ENCODE measurements at places on chromosomes 12 and 14. TPM values are rescaled to one million over a fixed set of nuclear protein-coding genes. Genes with fewer than 3 reads are reported as not detected.

- H3K36me3 ChIP-seq: no peaks in the 10 kb centered on the region
- H3K4me3 ChIP-seq: no peak overlapping the region
- no peak for DNase-seq
Observed at GRCh38 chr12:69425417-69425816, 44.8 kb upstream of the FRS2 start.

Gene REM2
- total RNA-seq: 0.52 TPM

DNA sequence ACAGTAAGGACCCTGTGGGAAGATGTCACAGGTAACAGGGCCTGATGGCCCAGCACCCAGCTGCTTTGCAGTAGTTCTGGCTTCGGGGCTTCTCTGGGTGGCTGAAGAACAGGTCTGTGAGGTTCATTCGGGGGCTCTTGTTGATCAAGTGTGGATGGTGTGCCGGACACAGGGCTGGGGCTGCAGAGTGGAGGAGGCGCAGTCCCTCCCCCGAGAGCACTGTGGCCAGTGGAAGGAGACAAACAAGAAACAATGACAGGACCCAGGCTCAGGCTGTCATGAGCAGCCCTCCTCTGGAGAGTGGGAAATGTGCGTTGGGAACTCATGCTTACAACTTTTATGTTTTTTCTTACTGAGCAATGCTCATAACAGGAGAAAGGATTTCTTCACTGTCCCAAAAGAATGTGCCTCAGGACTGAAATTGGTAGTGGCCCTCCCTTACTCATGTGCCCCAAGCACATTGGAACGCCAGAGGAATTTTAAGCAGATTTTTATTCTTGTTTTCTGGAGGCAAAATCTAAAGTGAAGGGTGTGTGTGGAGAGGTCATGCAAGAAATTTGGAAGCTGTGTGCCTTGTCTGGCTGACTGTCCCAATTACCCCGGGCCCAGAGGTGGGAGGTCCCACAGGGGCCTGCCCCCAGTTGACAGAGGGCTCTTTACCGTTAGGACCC lies 233.8 kb downstream of the CACNA1C start:
- no peaks in the 10 kb centered on the region for H3K4me1 ChIP-seq
- H3K27me3 ChIP-seq: peaks cover 6% of the 10 kb centered on the region
- H3K36me3 ChIP-seq: no peaks in the 10 kb centered on the region
- no peak overlapping the region for H3K4me3 ChIP-seq
- DNase-seq: no peak

Gene JKAMP
- total RNA-seq: 32.7 TPM

DNA sequence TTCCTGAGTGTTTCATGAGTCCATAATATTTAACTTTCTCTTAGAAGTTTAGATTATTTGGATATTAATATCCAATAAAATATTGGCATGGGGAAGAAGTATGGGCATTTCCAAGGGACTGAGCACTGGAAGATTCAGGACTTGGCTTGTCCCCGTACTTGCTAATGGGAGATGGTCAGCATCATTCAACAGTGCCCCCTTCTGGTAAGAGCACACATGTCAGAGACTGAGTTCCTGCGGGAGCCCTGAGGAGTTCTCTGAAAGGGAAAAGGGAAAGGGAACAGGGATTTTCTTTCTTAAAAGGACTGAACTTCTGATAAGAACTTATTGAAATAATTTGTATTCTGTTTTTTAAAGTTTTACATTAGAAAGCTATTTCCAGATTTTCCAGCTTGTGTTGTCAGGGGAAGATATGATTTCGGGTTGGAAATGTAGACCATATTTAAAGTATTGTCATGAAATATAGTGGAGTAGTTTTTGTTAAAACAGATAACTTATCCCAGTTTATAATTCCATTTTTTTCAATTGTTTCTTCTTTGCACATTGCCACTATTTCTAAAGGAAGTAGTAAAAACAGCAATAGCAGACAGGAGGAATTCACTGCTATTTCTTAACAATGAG lies 59.8 kb upstream of the C12orf71 start:
- H3K36me3 ChIP-seq: peaks cover 1% of the 10 kb centered on the region
- peaks cover 26% of the 10 kb centered on the region for H3K4me1 ChIP-seq
- H3K4me3 ChIP-seq: no peak overlapping the region
- no peaks in the 10 kb centered on the region for H3K27me3 ChIP-seq
- H3K27ac ChIP-seq: no peak overlapping the region

DNA sequence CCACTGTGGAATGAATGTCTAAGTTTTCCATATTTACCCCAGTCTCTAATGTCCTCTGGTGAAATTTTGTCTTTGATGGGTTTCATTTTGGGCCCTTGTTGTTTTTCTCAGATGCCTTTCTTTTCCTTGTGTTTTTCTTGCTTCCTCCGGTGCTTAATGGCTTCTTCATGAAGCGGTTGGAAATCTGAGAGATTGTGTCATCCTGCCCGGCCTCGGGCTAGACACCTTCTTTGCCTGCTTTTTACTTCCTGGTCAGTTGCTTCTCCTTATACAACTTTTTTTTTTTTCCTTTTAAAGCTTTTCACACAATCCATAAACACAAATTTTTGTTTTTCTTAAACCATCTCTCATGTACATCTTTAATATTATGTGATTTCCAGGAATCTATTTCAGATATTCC lies 7.1 kb downstream of the ETV6 start:
- no peak overlapping the region for H3K4me3 ChIP-seq
- H3K27me3 ChIP-seq: no peaks in the 10 kb centered on the region
- H3K36me3 ChIP-seq: peaks cover 31% of the 10 kb centered on the region

Gene CNTN1
- not detected for total RNA-seq

Gene TAS2R14
- total RNA-seq: 2.9 TPM

Gene RARG
- 59.7 TPM for total RNA-seq

Gene ALX1
- not detected for total RNA-seq

DNA sequence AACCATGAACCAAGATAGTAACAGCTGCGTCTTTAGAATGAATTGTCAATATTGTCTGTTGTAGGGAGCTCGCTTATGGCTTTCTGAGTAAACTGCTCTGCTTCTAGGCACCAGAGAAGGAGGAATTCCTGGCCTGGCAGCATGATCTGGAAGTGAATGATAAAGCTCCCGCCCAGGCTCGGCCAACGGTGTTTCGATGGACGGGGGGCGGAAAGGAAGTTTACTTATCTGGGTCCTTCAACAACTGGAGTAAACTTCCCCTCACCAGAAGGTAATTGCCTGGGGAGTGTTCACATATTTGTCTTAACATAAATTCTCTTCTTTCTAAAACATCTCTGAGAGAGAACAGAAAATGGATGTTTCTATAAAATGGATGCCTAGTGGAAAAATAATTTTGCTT lies 4.3 kb downstream of the PRKAB1 start:
- no peaks in the 10 kb centered on the region for H3K27me3 ChIP-seq
- peaks cover 59% of the 10 kb centered on the region for H3K4me1 ChIP-seq
- DNase-seq: no peak
- no peak overlapping the region for H3K4me3 ChIP-seq

Gene PRPF40B
- 11.7 TPM for total RNA-seq

DNA sequence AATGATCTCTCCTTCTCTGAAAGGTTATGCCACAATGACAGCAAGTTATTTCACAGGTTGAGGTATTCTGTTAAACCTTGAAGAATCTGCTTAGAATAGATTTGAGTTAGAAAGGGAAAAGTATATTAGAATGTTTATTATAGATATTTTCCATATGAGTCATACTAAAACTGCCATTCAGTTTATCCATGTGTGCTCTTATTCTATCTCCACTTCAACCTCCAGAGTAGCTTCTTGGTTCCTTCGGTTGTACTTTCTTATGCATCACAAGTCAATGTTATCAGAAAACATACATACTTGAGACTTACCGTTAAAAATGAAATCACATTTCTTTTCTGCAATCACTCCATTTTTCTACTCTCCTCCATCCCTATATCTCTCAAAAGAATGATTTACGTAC lies 197.7 kb downstream of the BCAT1 start:
- no peak for DNase-seq
- no peaks in the 10 kb centered on the region for H3K36me3 ChIP-seq
- no peak overlapping the region for H3K4me3 ChIP-seq
- H3K27ac ChIP-seq: no peak overlapping the region
- H3K27me3 ChIP-seq: no peaks in the 10 kb centered on the region

Gene RIPK3
- total RNA-seq: 37.5 TPM

Gene KRT2
- total RNA-seq: 0.10 TPM

Gene PROX2
- total RNA-seq: not detected

Gene SIX6
- total RNA-seq: not detected

DNA sequence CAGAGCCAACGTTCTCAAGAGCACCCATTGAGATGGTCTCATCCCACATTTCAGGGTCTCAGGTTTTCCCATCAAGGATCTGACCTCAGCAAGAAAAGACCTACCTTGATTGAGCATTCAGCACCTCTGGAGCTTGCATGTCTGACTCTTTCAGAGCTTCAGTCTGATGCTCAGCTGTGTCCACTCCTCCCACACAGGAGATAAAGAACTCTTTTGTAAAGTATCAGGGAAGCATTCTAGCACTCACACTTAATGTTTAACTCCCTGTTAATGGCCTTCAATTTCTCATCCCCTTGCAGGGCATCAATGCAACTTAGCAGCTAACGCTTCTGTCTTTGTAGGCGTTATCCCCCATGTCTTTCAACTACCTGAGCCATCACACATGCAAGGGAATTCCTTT lies 124.1 kb downstream of the GALC start:
- H3K4me3 ChIP-seq: no peak overlapping the region
- no peak for DNase-seq
- H3K4me1 ChIP-seq: no peaks in the 10 kb centered on the region
- H3K27ac ChIP-seq: no peak overlapping the region
- H3K36me3 ChIP-seq: no peaks in the 10 kb centered on the region

DNA sequence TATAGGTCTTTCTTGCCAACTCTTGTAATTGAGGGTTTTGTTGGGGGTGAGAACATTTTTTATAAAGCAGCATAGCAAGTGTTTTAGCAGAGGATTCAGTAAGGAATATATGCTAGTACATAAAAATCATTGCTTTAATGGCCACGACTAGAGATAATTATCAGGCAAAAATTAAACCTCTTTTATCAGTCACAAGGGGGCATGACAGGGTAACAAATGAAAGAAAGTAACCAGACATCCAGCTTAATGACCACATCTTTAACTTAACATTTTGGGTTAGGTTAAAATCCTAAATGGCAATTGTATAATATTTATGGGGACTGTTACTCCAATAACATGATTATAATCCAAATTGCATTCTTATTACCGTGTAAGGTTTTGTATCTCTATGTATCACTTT lies 119.6 kb downstream of the LRRIQ1 start:
- no peak overlapping the region for H3K27ac ChIP-seq
- no peak for DNase-seq
- no peak overlapping the region for H3K4me3 ChIP-seq
- no peaks in the 10 kb centered on the region for H3K27me3 ChIP-seq

Gene CMTM5
- not detected for total RNA-seq

Gene STYK1
- total RNA-seq: 0.17 TPM

DNA sequence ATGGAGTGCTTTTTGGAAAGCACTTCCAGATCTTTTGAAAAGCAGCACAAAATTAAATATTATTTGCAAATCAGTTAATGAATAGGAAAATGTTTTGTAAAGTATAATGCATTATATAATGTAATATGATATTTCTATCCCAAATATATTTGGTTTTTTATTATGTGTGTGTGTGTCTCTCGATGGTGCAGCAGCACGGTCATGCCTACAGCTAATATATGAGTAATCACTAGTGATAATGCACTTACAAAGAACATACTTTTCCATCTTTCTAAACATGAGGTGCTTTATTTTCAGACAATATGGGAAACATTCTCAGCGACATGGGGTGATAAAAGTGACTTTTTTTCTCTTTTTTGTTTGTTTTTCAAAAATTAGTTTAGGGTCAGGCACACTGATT lies 1.3 kb upstream of the EEA1 start:
- peak overlapping the region; percentile 80 for H3K4me3 ChIP-seq
- peaks cover 25% of the 10 kb centered on the region for H3K4me1 ChIP-seq
- H3K27ac ChIP-seq: peak overlapping the region; percentile 96
- peaks cover 4% of the 10 kb centered on the region for H3K36me3 ChIP-seq

- H3K36me3 ChIP-seq: no peaks in the 10 kb centered on the region
- no peak overlapping the region for H3K4me3 ChIP-seq
Observed at GRCh38 chr12:4440187-4440941, 5.3 kb downstream of the FGF6 start.

Gene CAPZA3
- not detected for total RNA-seq

- peaks cover 43% of the 10 kb centered on the region for H3K4me1 ChIP-seq
- H3K36me3 ChIP-seq: peaks cover 16% of the 10 kb centered on the region
- no peak overlapping the region for H3K27ac ChIP-seq
Observed at GRCh38 chr12:122402264-122402663, 20.2 kb downstream of the CLIP1 start.

DNA sequence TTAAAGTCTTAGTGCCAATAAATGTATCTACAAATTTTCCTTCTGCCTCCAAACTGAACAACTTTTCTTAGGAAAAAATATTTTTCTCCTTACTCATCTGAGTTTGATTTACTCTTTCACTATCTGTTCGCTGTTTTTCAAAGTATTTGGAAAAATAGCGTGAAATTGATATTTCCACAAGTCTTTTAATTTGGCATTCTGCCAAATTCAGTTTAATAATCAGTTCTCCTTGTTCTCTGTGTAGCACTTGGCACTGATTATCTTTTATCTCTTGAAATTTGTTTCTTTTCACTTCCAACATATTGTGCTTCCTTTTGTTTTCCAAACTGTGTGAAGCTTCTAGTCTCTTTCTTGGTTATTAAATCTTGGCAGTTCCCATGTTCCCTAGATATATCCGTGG lies 559.8 kb downstream of the RPL10L start:
- no peak for DNase-seq
- H3K4me1 ChIP-seq: no peaks in the 10 kb centered on the region
- no peaks in the 10 kb centered on the region for H3K27me3 ChIP-seq
- no peaks in the 10 kb centered on the region for H3K36me3 ChIP-seq
- H3K4me3 ChIP-seq: no peak overlapping the region

DNA sequence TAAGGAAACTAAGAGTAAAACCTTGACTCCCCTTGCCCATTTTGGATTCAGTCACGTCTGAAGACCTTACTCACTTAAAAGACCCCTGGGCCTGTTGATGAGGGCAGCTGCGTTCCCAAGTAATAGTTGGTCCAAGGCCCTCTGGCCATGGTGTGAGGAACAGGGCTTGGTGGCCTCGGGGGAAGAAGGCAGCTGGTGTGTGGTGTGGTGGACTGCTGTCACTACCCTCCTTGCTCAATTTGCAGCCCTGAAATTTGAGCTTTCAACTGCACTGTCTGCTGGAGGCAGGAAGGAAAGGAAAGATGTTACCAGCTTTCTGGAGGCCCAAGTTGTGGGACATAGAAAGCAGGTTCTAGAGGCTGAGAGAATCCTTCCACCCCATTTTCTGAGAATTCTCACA lies 128.2 kb downstream of the SLC38A6 start:
- H3K4me3 ChIP-seq: no peak overlapping the region
- H3K27me3 ChIP-seq: peaks cover 1% of the 10 kb centered on the region
- DNase-seq: no peak
- H3K27ac ChIP-seq: no peak overlapping the region
- H3K36me3 ChIP-seq: no peaks in the 10 kb centered on the region

- H3K27me3 ChIP-seq: no peaks in the 10 kb centered on the region
- no peak overlapping the region for H3K27ac ChIP-seq
- H3K36me3 ChIP-seq: peaks cover 45% of the 10 kb centered on the region
- DNase-seq: no peak
- no peak overlapping the region for H3K4me3 ChIP-seq
- H3K4me1 ChIP-seq: no peaks in the 10 kb centered on the region
Observed at GRCh38 chr12:120138366-120138765, 21.8 kb upstream of the RAB35 start.
